ENCODE measurements at places on chromosomes 3 and 15.
A peak's percentile ranks its signal among the peaks of the same experiment; 100 is the strongest.

- H3K36me3 ChIP-seq: peaks cover 35% of the 10 kb centered on the region
- DNase-seq: peak; percentile 6
- H3K27me3 ChIP-seq: no peaks in the 10 kb centered on the region
- no peak overlapping the region for H3K27ac ChIP-seq
Observed at GRCh38 chr3:37544869-37545352, 316.8 kb upstream of the CTDSPL start.

GRCh38 chr3:168100777-168101492 is 5.2 kb upstream of the GOLIM4 start:
- no peak overlapping the region for H3K4me3 ChIP-seq
- no peak for DNase-seq
- H3K36me3 ChIP-seq: no peaks in the 10 kb centered on the region

DNA sequence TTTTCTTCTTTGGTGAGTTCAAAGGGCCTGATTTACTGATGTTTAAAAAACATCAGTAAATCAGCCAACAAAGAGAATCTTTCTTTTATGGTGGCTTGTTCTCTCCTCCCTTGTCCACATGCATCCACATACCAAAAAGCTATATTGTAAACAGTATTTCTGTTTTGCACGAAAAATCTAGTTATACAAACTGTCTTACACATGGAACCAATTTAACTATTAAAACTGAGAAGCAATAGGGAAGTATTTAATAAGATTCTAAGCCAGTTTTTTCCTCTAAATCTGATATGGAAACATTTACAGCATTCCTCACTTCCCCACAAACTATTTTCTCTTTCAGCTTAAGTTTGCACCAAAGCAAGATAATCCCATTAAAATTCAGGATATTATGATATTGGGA is 110.8 kb upstream of the ICE2 start:
- peaks cover 6% of the 10 kb centered on the region for H3K4me1 ChIP-seq
- DNase-seq: no peak
- H3K27me3 ChIP-seq: no peaks in the 10 kb centered on the region
- H3K4me3 ChIP-seq: no peak overlapping the region
- no peak overlapping the region for H3K27ac ChIP-seq
- no peaks in the 10 kb centered on the region for H3K36me3 ChIP-seq

GRCh38 chr3:189235214-189235613 is 63.4 kb downstream of the TPRG1 start:
- H3K36me3 ChIP-seq: no peaks in the 10 kb centered on the region
- no peak overlapping the region for H3K27ac ChIP-seq
- DNase-seq: no peak
- H3K4me3 ChIP-seq: no peak overlapping the region
- no peaks in the 10 kb centered on the region for H3K4me1 ChIP-seq

DNA sequence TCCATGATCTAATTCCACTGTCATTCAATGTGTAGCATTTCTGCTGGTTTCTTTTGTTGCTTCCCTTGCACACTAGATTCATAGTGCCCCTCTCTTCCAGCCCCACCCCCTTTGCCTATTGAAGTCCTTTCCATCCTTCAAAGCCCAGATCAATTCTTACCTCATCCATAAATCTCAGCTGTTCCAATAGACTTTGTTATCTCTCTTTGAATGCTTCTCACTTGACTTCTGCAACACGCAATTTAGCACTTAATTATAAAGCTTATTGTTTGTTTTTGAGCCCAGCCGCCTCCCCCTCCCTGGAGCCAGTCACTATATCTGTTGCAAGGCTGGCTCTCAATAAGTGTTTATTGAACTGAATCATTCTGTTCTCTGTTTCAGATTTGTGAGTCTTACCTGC is 174.6 kb upstream of the TBL1XR1 start:
- H3K27ac ChIP-seq: no peak overlapping the region
- no peaks in the 10 kb centered on the region for H3K27me3 ChIP-seq
- no peaks in the 10 kb centered on the region for H3K36me3 ChIP-seq
- no peaks in the 10 kb centered on the region for H3K4me1 ChIP-seq
- H3K4me3 ChIP-seq: no peak overlapping the region

DNA sequence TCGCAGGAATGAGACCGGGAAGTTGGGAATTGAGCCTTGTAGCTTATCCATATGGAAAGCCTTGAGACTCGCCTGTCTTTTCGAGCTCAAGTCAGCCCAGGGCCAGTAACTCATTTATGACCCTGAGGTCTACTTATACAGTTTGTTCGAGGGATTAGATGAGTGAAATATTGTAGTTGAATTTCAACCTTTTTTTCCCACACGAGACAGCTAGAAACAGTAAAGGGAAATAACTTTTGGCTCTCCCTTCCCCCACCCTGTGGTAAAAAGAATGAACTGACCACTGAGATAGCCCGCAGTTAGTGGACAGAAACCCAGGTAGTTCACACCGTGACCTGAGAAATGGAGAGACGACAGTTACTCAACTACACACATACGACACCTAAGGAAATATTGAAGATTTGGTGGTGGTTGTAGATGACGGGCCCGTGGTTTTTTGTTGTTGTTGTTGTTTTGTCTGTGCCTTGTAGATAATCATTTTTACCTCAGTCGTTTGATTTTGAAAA is 841 bp downstream of the EIF3J start:
- no peak for DNase-seq
- H3K27ac ChIP-seq: peak overlapping the region; percentile 96
- H3K27me3 ChIP-seq: no peaks in the 10 kb centered on the region

DNA sequence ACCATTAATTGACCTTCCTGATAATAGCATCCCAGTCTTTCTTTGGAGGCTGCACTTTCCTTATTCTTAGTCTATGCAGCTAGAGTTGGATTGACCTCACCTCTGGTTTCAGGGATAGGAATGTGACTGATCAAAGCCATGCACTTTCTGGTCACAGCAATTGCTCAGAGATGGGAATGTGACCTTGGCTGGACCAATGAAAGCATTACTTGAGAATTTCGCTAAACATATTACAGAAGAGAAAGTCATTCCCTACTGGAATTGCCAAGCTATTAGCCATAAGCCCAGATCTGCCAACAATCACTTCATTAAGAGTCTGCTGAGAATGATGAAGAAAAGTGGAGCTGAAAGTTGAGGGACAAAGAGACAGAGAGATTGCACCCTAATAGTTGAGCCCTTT is 32.7 kb downstream of the RTP1 start:
- no peaks in the 10 kb centered on the region for H3K27me3 ChIP-seq
- no peaks in the 10 kb centered on the region for H3K4me1 ChIP-seq
- DNase-seq: no peak
- no peaks in the 10 kb centered on the region for H3K36me3 ChIP-seq

DNA sequence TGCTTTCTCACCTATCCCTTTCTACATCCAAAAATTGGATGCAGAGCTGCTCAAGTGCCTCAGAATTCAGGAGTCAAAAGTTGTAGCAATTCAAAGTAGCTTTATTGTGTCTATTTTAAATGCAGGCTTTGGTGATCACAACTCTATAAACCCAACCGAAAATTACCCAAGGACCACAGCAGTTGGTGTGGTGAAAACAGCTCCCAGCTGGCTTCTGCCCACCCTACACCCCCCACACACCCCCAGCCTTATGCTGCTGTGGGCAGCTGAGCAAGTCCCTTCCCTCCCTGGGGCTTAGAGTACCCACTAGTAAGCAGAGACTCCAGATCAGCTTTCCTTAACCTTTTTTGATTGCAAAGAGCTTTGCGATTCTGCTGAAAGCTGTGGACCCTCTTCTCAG is 5.8 kb upstream of the HES1 start:
- no peaks in the 10 kb centered on the region for H3K36me3 ChIP-seq
- no peak overlapping the region for H3K27ac ChIP-seq
- H3K4me3 ChIP-seq: peak overlapping the region; percentile 23
- no peaks in the 10 kb centered on the region for H3K27me3 ChIP-seq
- H3K4me1 ChIP-seq: peaks cover 14% of the 10 kb centered on the region
- no peak for DNase-seq

- DNase-seq: no peak
- no peaks in the 10 kb centered on the region for H3K27me3 ChIP-seq
- H3K27ac ChIP-seq: no peak overlapping the region
Observed at GRCh38 chr15:98113327-98113726, 152.8 kb downstream of the ARRDC4 start.

DNA sequence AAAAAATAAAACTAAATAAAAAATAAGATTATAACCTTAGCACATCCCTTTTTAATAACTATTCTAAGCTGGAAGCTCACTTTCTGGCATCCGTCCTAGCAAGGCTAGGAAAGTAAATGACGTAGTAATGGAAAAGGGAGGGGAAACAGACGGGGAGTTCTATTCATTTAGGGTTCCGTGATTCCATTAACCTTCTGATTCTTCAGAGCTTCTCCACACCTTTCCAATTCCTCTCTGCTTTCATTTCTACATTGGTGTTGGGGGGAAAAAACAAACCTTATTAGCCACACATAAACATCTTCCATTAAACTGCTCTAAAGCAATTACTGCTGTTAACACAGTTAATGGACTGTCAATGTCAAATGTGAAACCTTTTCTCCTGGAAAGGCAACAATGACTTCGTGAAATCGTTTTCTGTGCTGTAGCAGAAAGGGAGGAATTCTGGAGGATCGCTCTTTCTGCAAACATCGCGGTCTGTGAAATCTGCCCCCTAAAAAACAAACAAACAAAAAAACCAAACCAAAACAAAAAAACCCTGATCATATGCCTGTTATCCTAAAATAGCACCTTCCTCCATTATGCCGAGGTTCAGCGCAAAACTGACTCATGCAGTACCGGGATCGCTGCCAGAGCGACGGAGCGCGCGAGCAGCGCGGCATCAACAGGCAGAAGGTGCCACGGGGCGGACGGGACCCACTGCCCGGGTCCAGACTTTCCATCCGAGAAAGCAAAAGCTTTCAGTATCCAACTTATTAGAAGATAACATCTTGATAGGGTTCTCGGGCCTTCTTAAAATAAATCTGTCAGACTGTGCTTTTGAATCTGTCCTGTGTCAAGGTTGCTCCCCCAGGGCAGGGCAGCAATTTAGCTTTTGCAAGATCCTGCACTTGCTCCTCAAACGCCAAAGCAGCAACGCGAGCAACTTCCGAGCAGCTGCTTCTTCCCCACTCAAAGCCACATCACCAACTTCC is 156.2 kb downstream of the FGF12 start:
- peak overlapping the region; percentile 13 for H3K4me3 ChIP-seq
- DNase-seq: peak; percentile 25
- H3K27me3 ChIP-seq: no peaks in the 10 kb centered on the region
- no peaks in the 10 kb centered on the region for H3K4me1 ChIP-seq

- H3K36me3 ChIP-seq: no peaks in the 10 kb centered on the region
- no peaks in the 10 kb centered on the region for H3K27me3 ChIP-seq
- no peaks in the 10 kb centered on the region for H3K4me1 ChIP-seq
- no peak for DNase-seq
Observed at GRCh38 chr3:127483005-127483641, 107.4 kb downstream of the TPRA1 start.

DNA sequence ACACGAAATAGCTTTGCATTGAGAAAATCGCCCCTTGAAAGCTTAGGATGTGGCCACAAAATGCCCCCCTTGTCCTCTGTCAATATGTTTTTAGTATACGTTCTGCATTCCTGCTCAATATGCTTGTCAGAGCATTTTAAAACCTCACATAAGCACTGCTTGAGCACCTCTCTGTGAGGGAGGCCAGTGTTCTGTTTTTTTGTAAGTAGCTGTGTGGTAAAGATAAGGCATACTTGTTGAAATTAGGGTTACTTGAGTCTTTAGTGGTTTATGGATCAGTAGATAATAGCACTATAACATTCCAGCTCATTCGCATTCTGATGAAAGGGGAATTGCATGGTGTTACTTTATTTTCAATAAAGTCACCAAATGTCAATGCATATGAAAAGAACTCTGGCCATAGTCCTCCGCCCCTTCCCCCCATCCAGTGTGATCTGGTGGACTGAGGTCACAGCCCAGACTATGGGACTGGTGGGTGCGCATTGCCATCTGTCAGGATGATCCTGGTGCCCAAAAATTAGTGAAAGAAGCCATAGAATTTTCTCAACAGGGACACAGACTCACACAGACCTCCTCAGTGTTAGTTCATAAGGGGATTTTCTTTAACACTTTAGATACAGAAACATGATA is 33.1 kb downstream of the IL1RAP start:
- no peak overlapping the region for H3K4me3 ChIP-seq
- H3K27me3 ChIP-seq: no peaks in the 10 kb centered on the region
- H3K36me3 ChIP-seq: no peaks in the 10 kb centered on the region
- no peak for DNase-seq
- H3K4me1 ChIP-seq: no peaks in the 10 kb centered on the region
